ENCODE measurements at places on chromosomes 5 and 9. TPM values are rescaled to one million over a fixed set of nuclear protein-coding genes. Genes with fewer than 3 reads are reported as not detected.

GRCh38 chr9:16029046-16029615 lies 476.3 kb downstream of the CCDC171 start:
- no peak for DNase-seq

GRCh38 chr5:133260715-133261114 lies 208.9 kb downstream of the HSPA4 start:
- DNase-seq, result no peak

DNA sequence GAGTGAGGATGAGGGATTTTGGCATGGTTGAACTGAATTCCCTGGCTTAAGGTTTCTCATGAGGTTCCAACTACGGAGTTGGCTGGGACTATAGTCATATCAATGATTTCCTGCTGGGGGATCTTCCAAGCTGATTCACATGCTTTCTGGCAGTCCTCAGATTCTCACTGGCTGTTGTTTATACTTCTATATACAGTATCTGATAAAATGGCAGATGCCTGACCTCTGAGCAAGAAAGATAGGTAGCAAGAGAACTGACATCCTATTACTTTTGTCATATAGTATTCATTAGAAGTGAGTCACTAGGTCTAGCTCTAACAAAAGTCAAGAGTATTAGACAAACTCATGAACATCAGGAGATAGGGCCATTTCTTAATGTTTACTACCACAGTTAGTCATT lies 440.9 kb upstream of the EDIL3 start:
- DNase-seq, result no peak

- peak; percentile 6 for DNase-seq
Measured at GRCh38 chr9:93899609-93900435, 55.3 kb downstream of the BARX1 start.

GRCh38 chr9:136191099-136191959 lies 13.6 kb downstream of the LHX3 start:
- DNase-seq, result no peak

Gene FCN2
- 2.0 TPM for total RNA-seq

GRCh38 chr9:138021251-138022056 lies 143.9 kb downstream of the CACNA1B start:
- no peak for DNase-seq

GRCh38 chr5:148681157-148682057 lies 27.1 kb upstream of the HTR4 start:
- no peak for DNase-seq

DNA sequence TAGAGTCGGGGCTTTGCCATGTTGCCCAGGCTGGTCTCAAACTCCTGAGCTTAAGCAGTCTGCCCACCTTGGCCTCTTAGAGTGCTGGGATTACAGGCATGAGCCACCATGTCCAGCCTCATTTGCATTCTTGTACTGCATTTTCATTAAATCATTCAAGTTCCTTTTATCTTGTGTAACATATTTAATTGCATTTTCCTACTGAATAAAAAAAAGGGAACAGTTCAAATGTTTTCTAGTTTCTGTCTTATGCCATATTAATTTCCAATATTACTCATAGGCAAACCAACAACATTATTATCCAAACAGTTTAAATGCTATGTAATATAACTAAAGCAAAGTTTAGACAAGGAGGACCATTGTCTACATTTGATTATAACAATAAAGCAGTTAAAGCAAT lies 6.1 kb downstream of the SLC31A1 start:
- no peak for DNase-seq

DNA sequence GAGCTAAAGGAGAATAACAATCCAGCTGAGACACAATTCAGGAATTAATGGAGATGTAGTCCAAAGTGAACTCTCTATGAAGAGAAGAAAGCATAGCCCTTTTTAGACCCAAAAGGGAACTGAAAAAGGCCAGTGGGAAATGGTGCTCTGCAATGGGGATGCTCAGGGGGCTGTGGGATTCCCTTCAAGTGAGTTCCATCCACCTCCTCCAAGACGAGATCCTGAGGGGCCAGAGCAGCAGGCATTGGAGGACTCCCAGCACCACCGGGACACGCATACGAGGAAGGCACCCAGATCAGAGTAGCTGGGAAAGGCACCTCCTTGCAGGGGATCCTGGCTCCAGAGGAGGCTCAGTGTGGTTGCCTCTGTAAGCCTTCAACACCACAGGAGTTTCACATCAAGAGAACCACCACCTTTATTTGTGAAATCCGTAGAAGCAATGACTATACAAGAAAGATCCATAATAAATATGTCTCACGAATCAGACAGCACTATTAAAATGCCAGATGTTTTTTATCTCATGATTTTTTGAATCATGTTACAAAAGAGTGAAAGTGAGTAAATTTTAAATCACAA lies 288.2 kb downstream of the MED10 start:
- DNase-seq, result no peak

- no peak for DNase-seq
Measured at GRCh38 chr5:136023958-136024541, 4.7 kb upstream of the TGFBI start.

Gene RLN1
- total RNA-seq, result 0.41 TPM

- no peak for DNase-seq
Measured at GRCh38 chr9:86668488-86668887, 278.8 kb downstream of the GAS1 start.

- DNase-seq, result no peak
Measured at GRCh38 chr5:119743927-119744326, 114.6 kb downstream of the FAM170A start.

- peak; percentile 90 for DNase-seq
Measured at GRCh38 chr5:150155258-150156026, at the start of gene PDGFRB. TSS of gene PDGFRB (minus strand) at chr5:150155845. CDS start at chr5:150137047, 18,798 bp downstream.

Gene ITGA1
- 34.9 TPM for total RNA-seq

- DNase-seq, result no peak
Measured at GRCh38 chr5:105544300-105544699, 1981.7 kb upstream of the NUDT12 start.

DNA sequence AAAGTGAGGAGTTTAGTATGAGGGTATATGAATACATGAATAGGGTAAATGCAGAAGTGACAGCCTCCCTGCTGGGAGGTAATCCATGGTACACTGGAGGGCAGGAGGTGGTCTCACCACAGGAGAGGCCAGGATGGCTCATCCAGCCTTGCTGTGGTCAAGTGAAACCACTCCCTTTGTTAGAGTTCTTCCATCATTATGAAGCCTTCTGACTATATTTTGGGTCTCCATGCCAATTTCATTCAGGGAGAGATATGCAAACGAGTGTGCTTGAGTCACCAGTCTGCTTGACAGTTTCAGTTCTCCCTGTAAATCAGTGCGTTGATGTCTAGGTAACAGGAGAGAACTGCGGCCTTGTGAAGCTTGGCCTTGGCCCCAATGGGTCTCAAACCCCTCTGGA lies 16.4 kb downstream of the PPP3R2 start:
- DNase-seq, result no peak

DNA sequence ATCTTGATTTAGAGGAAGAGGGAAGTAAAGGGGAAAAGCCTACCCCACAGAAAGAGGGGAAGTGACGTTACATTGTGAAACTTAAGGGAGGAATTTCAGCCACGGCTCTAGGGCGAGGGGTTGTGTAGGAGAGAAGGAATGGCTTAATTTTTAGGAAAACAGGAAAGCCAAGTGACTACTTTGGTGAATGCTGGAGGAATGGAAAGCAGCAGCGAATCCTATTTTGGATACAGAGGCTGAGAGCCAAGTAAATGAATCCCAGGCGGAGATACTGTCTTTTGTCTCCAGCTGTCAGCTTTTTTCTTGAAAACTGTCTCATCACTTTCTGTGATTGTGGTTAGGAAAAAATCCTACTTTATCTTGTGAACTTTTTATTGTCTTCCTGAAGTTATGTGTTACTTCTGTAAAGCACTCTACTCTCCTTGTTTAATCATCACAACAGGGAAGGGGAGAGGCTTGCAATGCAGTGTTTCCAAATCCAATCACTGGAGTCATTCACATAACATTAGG lies 188.4 kb downstream of the TSSK1B start:
- DNase-seq, result peak; percentile 29

- DNase-seq, result no peak
Measured at GRCh38 chr9:133835262-133835901, 97.2 kb upstream of the SARDH start.

GRCh38 chr9:124514874-124515273 lies 7.7 kb upstream of the NR5A1 start:
- no peak for DNase-seq

- no peak for DNase-seq
Measured at GRCh38 chr5:158409507-158409906, 550.6 kb upstream of the CLINT1 start.

DNA sequence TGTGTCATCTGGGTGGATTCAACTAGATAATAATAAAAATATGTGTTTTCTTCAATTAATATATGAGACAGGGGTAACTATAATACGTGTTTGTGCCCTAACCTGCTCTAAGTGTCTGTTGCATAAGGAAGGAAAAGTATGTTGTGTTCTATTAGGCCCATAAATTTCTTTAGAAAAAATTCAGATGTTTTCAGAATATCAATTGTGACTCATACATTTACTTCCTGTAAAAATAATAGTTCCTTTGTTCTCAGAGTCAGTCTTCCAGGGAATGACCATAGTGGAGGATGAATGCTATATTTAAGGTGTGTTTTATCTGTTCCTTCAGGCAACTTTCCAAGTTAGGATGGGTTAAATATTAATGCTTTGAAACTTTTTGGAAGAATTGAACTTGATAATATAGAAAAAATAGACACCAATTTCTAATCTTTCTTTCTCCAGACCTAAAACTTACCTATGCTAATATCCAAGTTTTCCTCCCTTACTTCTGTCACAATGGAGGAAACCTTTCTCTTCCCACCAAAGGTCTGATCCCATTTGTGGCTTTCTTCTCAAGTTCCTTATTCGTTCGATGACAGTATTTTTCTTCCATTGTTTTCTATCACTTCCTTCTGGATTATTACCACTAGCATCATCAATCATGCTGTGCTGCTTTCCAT lies 49.9 kb downstream of the ISL1 start:
- no peak for DNase-seq

DNA sequence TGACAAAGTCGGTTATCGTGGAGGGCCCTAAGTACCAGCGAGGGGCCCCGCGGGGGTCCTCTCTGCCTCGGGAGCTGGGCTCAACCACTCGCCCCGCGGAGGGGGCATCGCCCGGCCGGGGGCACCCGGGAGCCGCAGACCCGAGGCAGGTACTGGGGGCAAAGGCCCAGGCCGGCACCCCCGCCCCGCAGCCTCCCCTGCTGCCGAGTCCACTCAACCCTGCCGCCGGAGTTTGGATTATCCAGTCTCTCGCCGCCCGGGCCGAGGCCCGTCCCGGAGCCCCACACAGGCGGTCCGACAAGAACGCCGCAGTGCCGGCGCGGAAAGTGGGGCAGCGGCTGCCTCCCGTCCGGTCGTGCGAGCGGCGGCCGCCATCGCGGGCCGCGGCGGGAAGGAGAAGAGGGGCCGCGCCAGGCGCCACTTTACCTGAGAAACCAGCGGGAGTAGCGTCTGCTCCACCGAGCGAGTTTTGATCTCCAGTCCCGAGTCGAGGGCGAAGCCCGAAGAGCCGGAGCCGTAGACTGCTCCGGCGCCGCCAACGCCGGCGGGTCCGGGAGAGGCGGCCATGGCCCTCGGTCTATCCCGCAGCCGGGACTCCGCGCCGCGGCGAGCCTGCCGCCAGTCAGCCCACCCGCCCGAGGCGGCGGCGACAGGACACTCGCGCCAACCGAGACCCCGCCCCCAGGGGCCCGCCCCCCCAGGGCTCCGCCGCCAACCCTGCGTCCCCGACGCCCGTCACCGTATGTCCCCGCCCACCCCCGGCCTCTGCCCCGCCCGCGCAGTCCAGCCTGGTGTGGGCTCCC lies at the start of gene CTNNAL1:
Gene CTNNAL1 (minus strand): TSS at position 624 of the 803 bp plus-strand sequence. CDS start 57 bp downstream, at position 567.
- peak; percentile 95 for DNase-seq

Gene ECM2
- 14.4 TPM for total RNA-seq

- DNase-seq, result no peak
Measured at GRCh38 chr5:59098743-59099142, 515.9 kb downstream of the RAB3C start.

GRCh38 chr9:91176426-91176825 lies 185.3 kb downstream of the AUH start:
- no peak for DNase-seq

- peak; percentile 66 for DNase-seq
Measured at GRCh38 chr5:131634666-131634995, 398 bp downstream of the RAPGEF6 start.

DNA sequence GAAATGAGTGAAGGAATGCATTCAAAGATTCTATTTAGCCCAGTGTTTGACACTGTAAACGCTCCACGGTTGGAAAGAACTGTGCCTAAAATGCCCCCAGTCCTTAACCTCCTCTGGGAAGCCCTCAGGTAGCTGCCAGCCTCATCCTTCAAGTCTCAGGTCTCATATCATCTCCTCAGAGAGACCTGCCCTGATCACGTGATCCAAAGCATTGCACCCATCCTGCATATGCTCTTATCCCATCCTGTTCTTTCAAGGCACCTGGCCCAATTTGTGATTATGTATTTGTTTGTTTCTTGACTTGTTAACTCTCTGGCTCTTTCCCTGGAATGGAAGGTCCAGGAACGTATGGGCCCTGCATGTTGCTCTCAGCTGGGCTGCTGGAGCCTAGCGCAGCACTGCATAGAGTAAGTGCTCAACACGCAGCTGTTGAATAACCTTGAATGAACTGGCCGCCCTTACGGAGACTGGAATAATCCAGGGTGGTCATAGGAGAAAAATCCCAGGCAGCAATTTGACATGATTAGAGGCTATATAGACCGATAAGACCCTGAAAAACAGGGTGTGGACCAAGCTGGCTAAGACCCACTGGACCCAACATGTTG lies 8.7 kb downstream of the C1QTNF2 start:
- DNase-seq, result no peak

DNA sequence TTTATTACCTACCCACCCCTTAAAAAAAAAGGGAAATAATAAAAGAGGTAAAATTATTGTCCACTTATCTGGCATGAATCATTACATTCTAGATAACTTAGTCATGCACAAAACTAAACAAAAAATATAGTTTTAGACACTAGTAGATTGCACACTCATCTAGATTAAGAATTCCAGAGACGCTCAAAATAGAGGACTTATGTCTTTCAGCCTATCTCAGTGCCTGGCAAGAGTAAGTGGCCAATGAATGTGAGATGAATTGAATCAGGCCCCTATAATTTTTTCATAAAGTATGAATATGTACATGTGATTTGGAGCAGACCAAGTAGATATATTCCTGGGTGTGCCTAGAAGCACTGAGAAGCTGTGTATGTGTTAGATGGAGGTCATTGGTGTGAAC lies 2.0 kb upstream of the RXFP3 start:
- DNase-seq, result no peak

Gene TAF1L
- not detected for total RNA-seq

DNA sequence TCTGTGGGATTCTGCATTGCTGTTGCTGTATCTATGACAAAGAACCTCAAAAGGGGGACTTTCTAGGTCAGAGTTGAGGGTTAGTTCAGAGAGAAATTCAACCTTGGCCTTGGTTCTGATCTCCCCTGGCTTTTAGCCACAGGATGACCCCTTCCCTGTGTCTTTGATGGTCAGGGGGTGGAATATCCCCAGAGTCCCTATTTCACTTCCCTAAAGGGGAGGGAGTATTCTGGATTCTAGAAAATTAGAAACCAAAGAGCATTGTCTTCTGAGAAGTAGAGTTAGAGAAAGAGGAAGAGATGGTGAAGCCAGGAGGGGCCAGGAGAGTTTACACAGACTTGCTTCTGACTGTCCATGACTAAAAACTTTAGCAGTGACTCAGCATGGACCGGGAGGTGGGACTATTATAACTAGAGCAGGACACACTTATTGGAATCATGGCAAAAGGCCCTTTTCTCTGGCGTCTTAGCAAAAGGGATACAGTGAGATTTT lies 56.2 kb upstream of the LPAR1 start:
- DNase-seq, result peak; percentile 35

Data from left cardiac atrium (tissue), 4 donors.